Type B pancreatic cell (in vitro differentiated cells): ENCODE measurements at places on chromosomes 1 and 21.

- DNase-seq = no peak
Observed at GRCh38 chr21:25911730-25912401, 177.1 kb downstream of the GABPA start.

DNA sequence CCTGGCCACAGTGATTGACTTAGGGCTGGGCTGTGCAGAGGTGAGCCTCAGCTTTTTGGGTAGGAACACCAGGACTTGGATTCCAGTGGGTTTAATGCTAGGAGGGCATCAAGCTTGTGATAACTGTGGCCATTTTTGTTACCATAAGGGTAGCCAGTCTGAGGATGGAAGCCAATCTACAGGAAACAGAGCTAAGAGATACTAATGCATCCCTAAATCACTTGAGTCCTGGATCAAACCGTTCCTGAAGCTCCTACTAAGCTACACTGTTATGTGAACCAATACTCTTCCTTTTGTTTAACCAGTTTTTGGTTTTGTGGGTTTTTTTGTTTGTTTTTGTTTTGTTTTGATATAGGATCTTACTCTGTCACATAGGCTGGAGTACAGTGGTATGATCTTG, 12.2 kb downstream of the KIAA2013 start:
- no peak for DNase-seq

DNA sequence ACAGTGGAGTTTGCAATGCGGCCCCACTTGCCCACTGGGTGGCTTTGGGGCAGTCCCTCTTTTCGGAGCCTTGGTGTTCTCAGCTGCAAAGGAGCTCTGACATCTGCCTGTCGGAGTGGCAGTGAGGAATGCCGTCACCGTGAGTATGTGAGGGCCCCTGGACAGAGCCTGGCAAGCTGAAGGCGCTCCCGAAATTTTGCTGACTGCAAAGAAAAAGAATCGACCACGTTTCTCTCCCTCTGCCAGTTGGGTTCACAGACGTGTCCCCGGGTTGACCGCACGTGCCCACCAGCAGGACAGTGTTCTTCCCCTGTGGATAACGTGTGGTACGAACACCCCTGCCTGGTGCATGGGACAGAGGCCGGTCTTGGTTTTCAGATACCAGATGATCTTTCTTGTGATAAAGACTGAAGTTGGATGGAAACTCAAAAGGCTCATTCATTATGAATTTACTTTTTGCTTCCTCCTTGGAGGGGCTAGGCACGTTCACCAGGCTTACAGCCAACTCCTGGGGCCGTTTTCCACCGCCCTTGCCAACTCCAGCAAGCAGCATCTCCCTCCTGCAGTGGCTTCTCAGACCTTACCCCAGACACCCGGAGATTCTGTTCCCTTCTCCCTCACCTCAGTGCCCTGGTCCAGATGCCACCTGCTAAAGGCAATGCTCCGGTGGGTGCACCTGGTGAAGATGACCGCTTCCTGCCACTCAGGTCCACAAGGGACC, 29.7 kb downstream of the ECE1 start:
- DNase-seq = no peak

DNA sequence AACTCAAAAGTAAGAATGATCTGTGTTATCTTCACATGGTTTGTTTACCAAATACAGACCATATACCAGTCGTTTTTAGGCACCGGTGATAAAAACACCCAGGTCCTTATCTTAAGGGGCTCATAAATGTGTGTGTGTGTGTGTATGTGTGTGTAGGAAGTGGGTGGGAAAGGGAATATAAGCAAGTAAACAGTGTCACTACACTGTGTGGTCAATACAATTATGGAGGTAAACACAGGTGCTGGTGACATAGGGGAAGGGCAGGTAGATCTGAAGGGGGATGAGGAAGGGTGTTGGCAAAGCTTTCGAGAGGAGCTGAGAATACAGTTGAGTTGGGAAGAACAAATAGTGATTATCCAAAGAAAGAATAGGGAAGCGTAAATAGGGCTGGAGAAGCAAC, 19.1 kb upstream of the MRPS6 start:
- DNase-seq = no peak

GRCh38 chr21:28982637-28983036, 10.0 kb downstream of the LTN1 start:
- no peak for DNase-seq

DNA sequence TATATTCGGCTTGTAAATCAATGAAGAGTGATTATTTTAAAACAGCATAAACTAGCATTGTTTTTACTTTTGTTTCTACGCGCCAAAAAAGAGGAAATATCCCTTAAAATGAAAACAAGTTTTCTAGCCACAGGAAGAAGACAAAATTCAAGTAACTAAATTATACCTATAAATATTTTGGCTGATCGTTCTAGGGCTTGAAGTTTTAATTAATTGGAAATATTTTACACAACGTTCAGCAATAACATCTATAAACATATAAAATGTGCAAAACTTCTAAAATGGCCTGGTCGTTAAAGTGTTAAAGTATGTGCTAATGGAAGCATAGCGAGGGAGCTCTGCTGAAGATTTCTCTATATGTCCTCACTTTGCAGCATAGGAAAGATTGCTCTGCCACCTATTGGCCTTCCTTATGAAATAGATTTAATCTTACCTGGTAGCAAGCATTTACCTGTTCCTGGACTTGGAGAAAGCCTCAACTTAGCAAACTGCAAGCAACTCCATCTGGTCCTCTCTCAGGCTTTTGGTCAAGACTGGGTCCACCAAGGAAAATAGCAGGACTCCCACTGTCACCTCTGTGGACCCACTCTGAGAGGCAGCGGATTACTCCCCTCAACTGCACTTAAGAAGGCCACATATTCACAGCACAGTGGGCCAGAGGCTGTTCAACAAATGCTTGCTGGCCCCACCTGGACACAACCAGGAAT, 351.3 kb upstream of the RUNX1 start:
- no peak for DNase-seq

DNA sequence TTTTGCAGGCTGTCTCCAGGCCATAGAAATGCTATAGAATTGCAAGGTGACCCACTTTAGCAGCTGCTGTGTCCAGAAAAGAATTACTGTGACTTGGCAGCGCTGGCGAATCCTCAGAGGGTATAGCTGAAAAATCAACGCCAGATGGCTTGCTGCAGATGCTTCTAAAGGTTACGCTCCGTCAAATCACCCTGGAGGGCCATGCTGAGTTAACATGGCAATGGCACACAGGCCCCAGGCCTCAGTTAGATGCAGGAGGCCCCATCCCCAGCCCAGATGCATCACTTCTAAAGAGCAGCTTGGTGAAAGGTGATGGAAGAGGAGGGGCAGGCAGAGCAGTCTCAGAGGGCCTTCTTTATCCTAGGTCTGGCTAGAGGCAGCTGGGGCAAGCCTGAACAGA, 18.0 kb downstream of the KIAA1614 start:
- no peak for DNase-seq

DNA sequence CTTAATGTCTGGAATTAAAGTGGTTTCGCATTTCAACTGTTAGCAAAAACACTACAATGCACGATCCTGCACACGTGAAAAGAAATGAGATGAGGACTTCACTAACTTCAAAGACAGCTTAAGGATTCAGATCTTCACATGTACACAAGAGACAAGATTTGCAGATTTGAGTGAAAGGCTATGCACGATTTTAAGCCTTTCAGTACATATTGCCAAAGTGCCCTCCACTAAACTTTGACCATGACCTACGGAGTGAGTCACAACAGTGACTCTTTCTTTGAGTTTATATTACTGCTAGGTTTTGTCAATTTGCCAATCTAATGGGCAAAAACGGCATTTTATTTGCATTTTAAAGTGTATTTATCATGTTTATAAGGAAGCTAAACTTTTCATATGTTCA, 41.2 kb upstream of the CR1L start:
- no peak for DNase-seq

DNA sequence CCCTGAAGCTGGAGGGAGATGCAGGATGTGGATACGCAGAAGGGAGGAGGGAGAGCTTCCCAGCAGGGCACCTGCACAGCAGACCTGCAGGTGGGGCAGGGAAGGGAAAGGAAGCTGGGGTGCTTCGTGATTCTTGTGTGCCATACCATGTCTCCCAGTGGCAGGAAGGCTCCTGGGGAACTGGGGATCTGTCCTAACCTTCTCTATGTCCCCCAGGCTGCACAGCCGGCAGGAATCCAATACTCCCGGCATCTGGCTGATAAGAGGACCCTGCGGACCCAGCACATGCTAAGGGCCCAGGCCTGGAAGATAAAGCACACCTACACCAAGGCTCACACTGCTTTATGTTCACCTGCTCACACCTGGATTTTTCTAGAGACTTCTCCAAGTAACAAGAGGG, 79.4 kb downstream of the ITPKB start:
- no peak for DNase-seq

DNA sequence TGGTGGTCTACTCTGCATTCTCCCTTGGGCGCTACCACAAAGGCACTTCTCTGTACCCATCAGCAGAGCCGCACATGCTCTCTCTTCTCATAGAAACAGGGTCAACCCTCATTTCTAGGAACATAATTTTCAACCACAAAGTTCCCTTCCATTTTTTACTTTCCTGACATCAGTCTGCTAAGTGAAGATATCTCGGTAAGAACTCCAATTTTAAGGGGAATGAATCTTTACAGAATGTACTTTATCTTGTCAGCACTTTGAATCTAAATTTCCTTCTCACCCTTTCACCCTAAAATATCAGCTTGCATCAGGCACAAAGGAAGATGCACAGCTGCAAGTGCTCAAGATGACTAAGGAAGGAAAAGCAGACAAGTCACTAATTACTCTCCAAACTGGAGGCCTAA, 545.9 kb downstream of the SMYD3 start:
- no peak for DNase-seq
